ENCODE measurements at places on chromosomes 13 and 19.

DNA sequence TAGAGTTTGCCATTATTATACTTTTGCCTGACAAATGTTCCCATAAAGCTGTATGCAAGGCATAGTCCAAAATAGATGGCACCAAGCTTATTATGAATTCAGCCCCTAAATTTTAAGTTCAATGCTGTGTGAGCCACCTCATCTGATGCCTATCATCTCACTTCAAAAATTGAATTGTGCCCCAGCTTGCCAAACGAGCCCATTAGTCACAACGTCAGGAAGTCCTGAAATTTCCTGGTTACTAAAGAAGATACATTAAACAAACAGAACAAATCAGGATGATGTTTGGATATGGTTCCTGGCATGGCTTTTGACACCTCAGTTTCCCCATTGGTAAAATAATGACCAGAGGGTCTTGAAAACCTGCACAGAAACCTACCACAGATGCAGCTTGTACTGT lies 147.5 kb upstream of the SOX21 start:
- DNase-seq, result no peak

DNA sequence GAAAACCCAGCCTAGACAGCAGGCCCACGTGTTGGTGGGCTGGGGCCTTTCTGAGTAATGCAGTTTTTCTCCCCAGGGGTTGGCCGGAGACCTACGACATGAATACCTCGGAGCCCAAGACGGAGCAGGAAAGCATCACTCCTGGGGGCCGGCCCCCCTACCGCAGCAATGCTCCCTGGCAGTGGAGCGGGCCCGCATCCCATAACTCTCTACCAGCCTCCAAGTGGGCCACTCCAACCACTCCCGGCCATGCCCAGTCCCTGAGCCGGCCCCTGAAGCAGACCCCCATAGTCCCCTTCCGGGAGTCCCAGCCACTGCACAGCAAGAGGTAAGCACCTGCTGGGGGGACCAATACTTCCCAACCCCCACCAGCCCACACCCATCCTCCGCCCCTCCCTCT lies 82.9 kb downstream of the DPF1 start:
- DNase-seq, result no peak

DNA sequence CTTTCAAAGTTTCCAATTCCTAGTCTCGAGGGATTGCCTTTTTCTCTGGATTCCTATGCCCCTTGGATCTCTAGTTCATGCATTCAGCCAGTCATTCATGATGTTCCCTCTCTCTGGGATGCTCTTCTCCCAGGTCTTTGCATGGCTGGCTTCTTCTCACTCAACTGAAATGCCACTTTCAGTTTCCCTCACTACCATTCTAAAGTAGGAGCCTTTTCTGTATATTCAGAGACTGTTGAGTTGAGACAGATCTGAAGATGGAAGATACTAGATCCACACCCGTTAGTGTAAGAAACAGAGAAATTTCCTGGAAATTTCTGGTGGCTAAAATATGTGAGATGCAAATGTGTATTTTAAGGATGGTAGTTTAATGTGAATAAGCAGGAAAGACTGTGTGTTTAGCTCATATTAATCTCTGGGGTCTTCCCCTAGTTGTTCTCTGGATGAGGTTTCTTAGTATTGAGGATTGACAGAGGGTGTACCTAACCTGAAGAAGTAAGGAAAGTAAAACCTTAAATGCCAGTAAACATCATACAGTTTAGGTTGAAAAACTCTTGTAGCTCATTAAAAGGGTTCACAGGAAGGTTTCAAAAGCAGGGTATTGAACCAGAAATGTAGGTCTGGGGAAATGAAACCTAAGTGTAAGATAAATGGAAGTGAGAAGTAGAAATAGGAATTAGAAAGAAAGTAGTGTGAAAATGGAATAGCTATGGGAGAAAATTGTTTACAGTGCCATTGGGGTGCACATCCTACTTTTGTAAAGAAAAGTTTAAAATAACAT lies 331.3 kb downstream of the NDFIP2 start:
- no peak for DNase-seq

GRCh38 chr13:48708764-48709163 lies 55.0 kb downstream of the CYSLTR2 start:
- DNase-seq, result no peak

DNA sequence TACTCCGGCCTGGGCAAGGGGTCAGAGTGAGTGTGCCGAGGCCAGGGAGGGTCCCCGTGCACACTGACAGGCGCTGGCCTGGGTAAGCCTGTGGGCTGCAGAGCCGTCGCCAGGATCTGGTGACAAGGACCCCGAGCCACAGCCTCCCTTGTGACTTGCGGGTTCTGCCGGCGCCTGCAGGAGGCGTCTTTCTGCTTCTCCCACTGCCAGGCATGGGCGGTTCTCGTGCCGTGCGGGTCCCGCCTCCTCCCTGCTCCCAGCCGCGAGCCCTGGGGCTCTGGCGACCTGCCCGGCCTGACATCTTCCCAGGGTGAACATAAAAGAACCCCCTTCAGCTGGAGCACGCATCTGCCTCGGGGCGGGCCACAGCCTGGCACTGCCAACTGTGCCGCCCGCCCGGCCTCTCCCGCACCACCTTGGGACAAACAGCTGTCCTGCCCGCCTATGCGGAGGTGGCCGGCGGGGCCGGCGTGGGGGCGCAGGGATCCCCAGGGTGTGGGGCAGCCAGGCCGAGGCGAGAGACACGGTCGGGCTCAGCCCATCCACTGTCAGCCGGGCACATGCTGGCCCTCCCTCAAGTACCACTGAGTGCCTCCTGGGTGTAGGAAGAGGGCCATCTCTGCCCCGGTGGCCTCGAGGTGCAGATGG lies 1.5 kb upstream of the HCN2 start:
- no peak for DNase-seq

- no peak for DNase-seq
Observed at GRCh38 chr19:35318679-35319448, 10.1 kb upstream of the CD22 start.

GRCh38 chr19:12865746-12866415 lies 15.4 kb downstream of the DNASE2 start:
- no peak for DNase-seq

- DNase-seq, result peak; percentile 33
Observed at GRCh38 chr19:58150328-58150921, at the start of gene ZNF329. ZNF329 (minus strand) TSS chr19:58150789; CDS start chr19:58129503, 21,286 bp downstream.

- DNase-seq, result no peak
Observed at GRCh38 chr13:67075239-67075638, 154.9 kb downstream of the PCDH9 start.

DNA sequence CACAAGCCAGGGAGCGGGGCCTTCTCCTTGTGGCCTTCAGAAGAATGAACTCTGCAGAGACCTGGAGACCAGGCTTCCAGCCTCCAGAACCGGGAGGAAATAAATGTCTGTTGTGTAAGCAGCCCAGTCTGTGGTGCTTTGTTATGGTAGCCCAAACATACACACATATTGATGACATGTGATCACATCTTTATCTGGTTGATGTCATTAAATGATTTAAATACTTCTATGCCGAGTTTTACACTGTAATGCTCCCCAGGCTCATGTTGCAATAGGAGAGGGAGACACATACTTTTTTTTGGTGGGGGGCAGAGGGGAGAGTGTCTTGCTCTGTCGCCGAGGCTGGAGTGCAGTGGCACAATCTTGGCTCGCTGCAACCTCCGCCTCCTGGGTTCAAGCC lies 188.0 kb upstream of the IRS2 start:
- no peak for DNase-seq
